ENCODE measurements at places on chromosomes 12 and 14.

DNA sequence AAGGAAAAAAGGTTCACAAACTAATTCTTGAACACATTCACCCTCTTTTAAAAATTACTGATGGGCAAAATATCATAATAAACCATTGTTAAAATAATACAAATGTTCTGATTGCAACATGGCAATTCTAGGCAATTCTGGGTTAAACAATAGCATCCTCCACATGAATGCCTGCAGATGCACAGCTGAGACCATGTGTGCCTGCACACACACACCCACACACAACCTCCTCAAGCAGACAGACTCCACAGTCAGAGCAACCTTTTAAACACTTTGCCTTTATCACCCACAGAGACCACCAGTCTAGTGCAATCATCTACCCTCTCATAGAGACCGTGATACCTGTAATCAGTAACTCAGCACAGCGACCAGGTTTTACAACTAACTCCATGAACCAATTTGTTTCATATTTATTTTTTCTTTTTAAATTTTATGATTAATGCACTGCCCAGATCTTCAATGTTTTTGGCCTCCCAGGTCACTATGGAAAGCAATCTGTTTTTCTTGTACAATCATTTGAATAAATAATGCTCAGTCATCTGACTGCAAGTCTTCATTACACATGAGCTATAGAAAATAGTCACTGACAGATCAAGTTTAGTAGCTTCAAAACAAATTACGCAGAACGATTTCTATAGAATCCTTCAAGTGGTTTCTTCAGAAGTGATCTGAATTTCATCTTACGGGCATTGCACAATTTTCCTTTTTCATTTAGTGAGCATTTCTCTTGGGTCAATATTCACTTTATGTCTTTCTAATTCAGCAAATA, 105.8 kb downstream of the PRKD1 start:
- DNase-seq, result no peak

DNA sequence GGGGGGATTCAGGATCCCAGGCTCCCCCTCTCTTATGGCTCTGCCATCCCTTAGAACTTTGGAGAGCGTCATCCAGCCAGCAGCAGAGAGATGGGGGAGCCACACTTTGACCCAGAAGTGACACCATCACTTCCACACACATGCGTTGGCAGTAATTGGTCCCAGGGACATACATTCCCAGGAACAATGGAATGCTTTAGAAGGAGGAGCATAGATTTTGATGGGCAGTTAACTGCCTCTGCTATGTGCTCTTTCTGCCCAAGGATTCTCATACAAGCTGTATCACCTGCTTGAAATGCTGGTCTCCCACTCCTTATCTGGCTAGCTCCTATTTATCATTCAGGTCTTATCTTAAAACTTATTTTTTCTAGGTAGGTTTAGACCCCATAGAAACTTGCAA, 109.0 kb upstream of the RPH3A start:
- no peak for DNase-seq

DNA sequence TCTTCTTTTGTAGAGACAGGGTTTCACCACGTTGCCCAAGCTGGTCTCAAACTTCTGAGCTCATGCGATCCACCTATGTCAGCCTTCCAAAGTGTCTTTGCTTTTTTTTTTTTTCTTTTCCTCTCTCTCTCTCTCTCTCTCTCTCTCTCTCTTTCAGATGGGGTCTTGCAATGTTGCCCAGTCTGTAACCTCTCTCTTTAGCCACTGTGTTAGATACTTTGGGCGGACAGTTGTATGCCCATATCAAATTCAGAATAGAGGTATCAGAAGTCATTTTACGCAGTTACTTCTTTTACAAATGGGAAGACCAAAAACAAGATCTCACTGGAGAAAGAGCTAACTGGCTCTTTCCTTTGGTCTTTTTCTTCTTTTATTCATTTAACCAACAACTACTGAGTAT, 6.7 kb downstream of the HEBP1 start:
- DNase-seq, result no peak

DNA sequence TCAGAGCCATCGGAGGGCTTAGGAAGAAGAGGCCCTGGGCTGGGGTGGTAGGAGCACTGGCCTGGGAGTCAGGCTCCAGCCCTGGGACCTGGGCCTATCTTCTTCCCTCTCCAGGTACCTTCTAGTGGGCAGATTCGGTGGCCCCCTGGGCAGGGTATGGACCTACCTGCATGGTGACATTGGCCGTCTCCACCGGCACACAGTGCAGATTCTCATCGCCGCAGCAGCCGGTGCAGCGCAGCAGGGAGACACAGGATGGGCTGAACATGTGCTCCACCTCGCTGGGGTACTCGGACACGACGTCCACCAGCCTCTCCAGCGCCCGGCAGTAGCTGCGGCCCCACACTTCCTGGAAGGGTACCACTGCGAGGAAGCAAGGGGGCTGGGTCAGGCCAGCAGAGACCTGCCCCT, 6.2 kb downstream of the PGF start:
- DNase-seq, result no peak

GRCh38 chr12:124674937-124675336, 107.5 kb upstream of the NCOR2 start:
- DNase-seq, result no peak

- DNase-seq, result peak; percentile 83
Observed at GRCh38 chr14:92951912-92952471, 29.0 kb downstream of the CHGA start.

GRCh38 chr12:17204289-17205054, 598.5 kb upstream of the LMO3 start:
- no peak for DNase-seq

- no peak for DNase-seq
Observed at GRCh38 chr12:51749206-51749985, 99.1 kb downstream of the FIGNL2 start.

GRCh38 chr12:29220632-29221336, 71.7 kb downstream of the FAR2 start:
- DNase-seq, result no peak

DNA sequence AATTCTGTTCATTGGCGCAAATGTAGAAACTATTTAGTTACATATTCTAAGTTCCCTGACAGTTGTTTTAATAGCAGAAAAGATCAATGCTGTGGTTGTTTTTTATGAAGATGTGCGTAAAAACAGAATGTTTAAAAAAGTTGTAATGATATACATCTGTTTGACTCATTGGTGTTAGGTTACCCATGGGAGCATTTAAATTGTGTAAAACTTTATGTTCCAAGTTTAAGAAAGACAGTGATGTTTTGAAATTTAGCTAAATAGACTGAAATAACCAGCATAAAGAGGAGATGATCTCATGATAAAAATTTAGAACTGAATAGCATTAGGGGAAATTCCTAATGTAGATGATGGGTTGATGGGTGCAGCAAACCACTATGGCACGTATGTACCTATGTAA, 3.6 kb downstream of the PELI2 start:
- DNase-seq, result no peak

DNA sequence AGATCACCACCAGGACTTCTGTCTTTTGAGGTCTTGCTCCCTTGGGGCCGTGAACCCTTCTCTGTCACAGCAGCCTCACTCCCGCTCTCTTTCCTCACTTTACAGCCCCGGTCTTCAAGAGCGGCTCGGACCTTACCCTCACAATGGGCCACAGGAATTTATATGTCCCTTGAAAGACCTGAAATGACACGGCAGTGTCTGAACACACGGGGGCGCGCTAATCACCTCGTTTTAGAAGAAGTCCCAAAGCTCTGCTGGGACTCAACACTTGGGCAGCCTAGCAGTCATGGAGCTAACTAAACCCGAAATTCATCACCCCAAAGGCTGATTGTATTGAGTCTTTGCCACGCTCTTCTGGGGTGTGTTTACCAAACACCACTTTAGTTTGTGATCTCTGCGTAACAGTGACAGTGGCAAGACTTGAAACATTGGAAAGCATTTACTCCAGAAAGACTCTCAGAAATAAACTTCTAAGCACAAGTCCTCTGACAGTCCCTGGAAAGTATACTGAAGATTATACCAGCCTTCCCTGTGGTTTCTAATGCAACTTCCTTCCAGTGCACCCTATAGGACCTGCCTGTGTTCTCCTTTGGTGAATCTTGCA, 29.0 kb downstream of the SERPINA11 start:
- peak; percentile 29 for DNase-seq

GRCh38 chr12:115201966-115202365, 518.0 kb upstream of the TBX3 start:
- no peak for DNase-seq
